ENCODE measurements at places on chromosomes 5 and 9.

GRCh38 chr5:176816043-176816745 is 5.8 kb downstream of the UNC5A start:
- DNase-seq: no peak

- DNase-seq: no peak
Observed at GRCh38 chr5:109083937-109084336, 325.8 kb downstream of the PJA2 start.

- DNase-seq: no peak
Observed at GRCh38 chr5:100502684-100503083, 32.5 kb upstream of the FAM174A start.

DNA sequence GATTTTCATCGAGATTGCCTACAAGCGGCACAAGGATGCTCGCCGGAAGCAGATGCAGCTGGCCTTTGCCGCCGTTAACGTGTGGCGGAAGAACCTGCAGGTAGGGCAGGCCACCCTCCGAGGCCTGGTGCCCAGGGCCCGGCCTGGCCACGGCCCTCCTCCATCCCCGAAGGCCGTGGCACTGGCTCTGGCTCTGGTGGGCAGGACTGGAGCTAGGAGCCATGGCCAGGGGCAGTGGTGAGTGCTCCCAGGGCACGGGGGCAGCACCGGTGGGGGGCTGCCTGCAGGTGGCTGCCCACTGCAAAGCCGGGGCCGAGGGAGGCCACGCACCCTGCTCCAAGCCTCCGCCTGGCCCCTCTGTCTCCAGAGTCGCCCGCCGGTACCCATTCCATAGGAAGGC is 6.0 kb downstream of the LRRC26 start:
- no peak for DNase-seq

DNA sequence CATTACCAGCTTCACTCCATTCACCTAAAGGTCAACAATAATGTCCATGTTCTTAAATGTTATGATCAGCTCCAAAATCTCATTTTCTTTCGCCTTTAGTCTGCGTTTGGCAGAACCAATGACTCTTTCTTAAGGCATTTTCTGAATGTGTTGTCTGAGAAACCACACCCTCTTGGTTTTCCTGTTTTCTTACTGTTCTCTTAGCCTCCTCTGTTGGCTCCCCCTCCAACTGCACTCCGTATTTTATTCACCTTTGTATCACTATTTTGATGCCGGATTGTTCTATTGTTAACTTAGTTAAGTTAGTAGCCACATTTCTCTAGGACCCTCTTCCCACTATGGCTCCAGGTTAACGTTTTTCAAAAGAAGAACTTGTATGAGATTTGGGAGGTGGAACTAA is 185.6 kb downstream of the DMAC1 start:
- peak; percentile 19 for DNase-seq

GRCh38 chr9:103188781-103189350 is 193.7 kb downstream of the CYLC2 start:
- DNase-seq: no peak

DNA sequence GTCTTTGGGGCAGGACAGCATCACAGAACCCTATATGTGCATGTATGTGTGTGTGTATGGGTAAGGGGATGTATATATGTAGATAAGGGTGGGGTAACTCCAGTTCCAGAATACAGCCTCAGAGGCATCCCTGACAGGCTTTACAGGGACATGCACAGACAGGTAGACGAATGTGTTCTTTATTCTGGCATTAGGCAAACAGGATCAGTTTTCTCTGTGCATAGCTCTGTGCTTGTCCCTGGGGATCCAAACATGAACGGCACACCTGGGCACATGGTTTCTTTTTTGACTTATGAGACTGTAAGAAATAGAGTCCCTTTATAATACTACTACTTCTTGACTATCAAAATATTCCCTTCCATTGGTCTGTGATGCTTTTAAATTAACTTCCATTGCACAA is 120.6 kb downstream of the TRIO start:
- DNase-seq: no peak

GRCh38 chr5:79923431-79923830 is 67.6 kb downstream of the MTX3 start:
- no peak for DNase-seq

DNA sequence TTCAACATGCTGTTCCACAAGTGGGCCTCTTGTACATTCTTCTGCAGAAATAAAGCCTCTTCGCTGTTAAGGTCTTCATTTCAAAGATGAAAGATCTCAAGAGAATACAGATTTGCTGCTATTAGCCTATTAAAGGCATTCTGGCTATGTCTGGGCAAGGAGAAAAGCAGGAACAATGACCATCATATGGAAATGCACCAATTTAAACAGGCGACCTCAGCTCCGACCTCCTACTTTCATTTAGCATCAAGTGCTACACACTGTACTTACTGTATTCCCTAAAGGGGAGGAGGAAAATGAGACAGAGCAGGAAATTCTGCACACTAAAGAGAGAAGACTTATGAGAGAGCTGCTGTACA is 64.8 kb downstream of the HABP4 start:
- DNase-seq: no peak

DNA sequence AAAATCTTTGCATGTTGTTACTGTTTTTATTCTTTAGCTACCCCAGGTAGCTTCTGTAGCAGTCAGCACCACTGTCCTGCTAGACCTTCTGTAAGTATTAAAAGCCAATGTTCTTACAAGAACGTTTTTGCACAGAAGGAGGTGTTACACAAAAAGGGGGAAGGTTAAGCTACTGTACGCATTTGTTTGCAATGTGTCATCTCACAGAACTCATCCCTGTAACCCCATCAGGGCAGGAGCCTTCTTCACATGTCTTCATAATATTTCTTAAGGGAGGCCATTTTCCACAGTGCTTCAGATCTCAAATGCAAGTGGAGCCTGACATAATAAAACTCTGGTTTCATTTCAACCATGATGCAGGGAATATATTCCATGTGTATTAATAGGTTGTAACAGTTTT is 67.9 kb downstream of the OSMR start:
- no peak for DNase-seq

DNA sequence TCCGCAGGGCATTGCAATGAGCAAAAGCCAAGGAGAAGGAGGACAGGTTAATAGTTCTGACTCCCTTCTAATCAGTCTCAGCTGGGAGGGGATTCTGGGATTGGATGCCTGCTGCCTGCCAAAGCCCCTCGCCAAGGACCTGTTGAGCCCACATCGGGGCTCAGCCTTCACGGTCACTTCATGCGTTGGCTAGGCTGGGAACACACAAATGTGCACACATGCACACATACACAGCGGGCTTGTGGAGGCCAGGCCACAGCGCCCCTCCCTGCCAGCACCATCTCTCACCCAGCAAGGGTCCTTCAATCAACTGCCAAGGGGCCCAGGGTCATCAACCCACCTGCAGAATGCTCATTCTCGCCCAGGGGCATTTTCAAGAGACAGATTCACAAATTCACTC is 113.9 kb downstream of the C5orf15 start:
- no peak for DNase-seq

DNA sequence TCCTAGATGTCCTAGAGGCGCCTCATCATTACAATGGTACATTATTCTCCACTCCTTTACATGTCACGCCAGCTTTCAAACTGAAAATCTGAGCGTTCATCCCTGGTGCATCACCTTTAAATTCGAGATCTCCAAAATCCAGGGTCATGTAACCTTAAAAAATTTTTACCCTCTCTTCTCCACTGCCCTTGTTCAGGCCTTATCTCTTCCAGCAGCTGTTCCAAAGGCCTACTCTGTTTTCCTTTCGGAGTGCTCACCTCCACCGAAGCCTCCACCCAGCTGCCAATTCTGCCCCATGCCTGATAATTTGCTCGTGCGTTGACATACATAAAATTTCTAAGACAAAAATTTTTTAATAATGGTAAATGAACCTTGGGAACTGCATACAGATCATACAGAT is 950 bp upstream of the MSH3 start:
- DNase-seq: no peak

GRCh38 chr5:79243224-79243623 is 7.3 kb downstream of the JMY start:
- no peak for DNase-seq

DNA sequence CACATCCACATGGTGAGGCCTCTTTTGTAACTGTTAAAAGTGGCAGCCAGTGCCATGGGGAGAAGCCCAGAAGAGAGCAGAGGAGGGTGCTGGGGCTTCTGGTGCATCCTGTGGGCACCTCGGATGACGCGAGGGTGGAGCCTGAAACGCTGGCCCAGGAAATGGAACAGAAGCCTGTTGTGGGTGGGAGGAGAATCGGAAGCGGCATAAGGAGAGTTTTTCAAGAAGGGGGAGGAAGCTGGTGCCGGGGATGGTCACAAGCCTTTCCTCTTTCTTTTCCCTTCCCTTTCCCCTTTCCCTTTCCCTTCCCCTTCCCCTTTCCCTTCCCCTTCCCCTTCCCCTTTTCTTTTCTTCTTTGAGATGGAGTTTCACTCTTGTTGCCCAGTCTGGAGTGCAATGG is 12.9 kb downstream of the ANKRD33B start:
- DNase-seq: no peak

- no peak for DNase-seq
Observed at GRCh38 chr5:163964671-163965070, 459.3 kb downstream of the MAT2B start.

DNA sequence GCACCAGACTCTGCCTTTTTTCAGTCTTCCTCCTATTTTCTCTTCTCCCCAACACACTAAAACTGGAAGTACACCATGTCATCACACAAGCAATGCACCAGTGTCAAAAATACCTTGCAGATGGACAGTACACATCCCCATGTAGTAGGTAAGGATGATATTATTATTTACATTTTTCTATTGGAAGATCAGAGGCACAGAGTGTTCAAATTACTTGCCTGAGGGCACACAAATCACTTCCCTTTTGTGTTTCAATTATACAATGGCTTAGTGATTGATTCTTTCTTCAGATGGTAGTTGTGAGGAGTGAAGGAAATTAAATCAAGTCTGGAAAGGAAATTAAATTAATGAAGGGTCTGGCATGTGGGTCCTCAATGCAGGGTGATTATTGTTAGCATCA is 39.6 kb downstream of the CTSL start:
- no peak for DNase-seq

DNA sequence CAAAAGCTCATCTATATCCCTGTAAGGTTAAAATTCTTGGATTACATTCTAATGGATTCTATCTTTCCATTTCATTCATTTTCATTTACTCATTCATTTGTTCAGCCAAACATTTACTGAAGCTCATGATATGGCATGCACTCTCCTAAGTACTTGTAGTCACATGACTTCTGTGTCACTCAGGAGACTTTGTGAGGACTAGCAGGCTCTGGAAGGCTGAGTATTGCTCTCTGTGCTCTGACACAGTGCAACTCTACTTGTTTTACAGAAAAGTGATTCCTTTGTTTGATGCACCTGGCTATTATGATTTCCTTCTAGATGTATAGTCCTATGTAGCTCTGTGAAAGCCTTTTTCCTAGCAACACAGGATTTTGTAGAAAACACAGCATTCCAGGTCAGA is 53.0 kb downstream of the YIPF5 start:
- no peak for DNase-seq

GRCh38 chr5:137209232-137209809 is 289.8 kb downstream of the SPOCK1 start:
- no peak for DNase-seq

- DNase-seq: no peak
Observed at GRCh38 chr5:76863001-76863400, 13.2 kb downstream of the S100Z start.

DNA sequence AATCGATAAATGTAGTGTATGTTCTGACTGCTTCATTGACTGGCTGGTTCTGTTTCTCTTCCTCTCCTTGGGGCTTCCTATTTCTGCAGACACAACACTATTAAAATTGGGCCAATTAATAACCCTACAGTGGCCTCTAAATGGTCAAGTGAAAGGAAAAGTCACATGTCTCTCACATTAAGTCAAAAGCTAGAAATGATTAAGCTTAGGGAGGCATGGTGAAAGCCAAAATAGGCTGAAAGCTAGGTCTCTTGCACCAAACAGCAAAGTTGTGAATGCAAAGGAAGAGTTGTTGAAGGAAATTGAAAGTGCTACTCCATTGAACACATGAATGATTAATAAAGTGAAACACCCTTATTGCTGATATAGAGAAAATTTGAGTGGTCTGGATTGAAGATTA is 58.2 kb downstream of the CCNH start:
- no peak for DNase-seq

DNA sequence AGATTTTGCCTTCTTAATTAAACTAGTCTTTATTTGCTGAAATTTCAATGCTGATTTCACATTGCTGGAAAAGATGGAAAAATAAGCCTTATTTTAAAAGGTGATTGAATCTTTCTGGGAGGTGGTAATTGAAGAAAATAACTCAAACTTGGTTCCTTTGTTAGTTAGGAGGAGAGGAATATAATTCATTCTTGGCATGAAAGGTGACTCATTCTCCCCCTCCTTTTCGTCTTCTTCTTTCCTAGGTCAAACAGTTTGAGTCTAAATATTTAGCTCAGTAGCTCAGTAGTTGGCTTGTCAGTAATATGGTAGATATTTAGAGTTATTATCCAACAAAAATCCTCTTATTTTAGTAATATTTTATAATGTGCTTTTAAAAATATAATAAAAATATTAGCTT is 353.9 kb upstream of the MEF2C start:
- DNase-seq: no peak

DNA sequence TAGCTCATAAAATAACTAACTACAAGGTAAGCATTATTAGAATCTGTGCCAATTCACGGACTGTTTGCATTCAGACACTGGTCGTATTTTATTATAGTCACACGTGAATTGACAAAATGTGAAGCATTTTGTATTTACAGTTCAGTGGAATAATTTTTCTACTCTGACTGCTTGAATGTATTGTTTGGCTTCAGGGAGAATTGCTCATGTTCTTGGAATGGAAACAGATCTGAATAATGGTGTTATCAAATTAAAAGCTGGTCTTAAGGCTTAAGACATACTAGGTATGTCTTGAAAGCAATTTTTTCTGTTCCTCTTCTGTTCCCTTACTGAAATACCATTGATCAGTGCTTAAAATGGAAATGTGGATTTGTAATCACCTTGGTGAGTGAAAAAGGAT is 543.7 kb upstream of the TLE4 start:
- no peak for DNase-seq

- no peak for DNase-seq
Observed at GRCh38 chr9:91359734-91360470, 1.8 kb downstream of the AUH start.

GRCh38 chr5:13648822-13649221 is 295.7 kb downstream of the DNAH5 start:
- DNase-seq: no peak

- no peak for DNase-seq
Observed at GRCh38 chr5:74336297-74336696, 304.2 kb downstream of the ENC1 start.

GRCh38 chr9:116383133-116383532 is 229.5 kb downstream of the PAPPA start:
- DNase-seq: no peak

GRCh38 chr9:108136656-108137055 is 647.1 kb upstream of the KLF4 start:
- no peak for DNase-seq

DNA sequence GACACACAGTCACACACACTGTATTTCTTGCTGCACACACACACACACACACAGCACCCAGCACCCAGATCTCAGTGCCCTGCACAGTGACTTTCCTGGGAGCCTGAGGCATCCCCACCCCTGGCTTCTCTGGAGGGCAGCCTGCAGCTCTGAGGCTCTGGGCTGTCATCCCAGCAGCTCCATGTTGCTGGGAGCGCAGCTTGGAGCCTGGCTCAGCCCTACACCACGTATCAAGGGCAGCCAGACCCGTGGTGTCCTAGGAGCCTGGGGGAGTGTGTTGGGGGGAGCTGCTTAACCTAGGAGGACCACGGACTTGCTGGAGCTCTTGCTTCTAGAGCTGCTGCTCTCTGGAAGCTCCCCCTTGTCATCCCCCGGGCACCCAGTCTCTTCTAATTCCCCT is 5.2 kb downstream of the IER5L start:
- no peak for DNase-seq
